ENCODE measurements at places on chromosomes 1 and 21.

DNA sequence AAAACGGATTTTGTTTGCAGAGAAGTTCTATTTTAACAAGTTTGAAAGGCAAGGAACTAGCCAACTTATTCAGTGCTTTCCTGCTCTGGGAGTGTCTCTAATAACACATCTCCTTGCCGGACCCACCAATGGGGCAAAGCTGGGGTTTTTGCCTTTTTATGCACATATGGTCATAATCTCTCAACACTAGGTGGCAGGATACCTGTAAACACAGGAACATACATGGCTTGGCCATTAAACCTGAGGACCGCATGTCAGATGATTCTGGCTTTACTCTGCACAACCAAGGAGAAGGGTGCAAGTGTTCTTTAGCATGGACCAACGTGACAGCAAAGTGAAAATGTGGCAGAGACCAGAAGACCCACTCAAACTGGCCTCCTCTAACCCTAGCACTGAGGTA lies 4.9 kb downstream of the TMEM9 start:
- no peak for DNase-seq

- no peak for DNase-seq
Observed at GRCh38 chr1:236089046-236089773, 24.3 kb upstream of the NID1 start.

- no peak for DNase-seq
Observed at GRCh38 chr1:155942578-155943141, 1.2 kb downstream of the RXFP4 start.

GRCh38 chr1:156680056-156680455 lies 2.8 kb upstream of the NES start:
- DNase-seq: no peak

- DNase-seq: no peak
Observed at GRCh38 chr1:165884009-165884689, 56.7 kb downstream of the UCK2 start.

GRCh38 chr1:46749404-46749803 lies 30.5 kb upstream of the EFCAB14 start:
- DNase-seq: no peak

DNA sequence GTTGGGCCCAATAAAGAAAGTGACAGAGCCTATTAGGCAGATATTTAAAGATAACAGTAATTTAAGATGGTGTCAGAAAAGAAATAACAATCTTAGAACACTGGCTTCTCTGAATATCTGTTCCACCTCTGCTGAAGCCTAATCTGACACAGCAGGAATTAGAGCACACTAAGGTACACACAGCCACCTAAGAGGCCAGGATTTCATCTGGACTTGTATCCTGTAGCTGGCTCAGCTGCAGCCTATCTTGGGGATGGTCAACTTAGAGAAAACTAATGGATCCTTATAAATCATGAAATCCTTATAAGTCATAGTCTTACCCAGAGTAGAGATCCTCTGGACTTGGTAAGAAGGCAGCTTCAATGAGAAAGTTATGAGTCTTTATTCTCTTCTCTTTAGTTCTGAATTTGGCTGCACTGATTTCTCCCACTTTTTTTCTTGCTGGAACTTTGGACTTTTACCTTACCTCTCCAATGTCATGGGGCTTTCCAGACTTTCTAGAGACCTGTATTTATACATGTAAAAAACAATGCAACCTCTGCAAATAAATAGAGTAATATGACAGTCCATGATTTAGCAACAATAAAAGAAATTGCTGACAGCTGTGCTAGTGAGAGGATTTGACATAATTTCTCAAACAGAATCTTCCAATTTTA lies at the start of gene GBP7:
Gene GBP7, minus strand, starts transcription at position 403 of the 656 bp plus-strand sequence. CDS start 4,068 bp downstream, outside the sequence.
- no peak for DNase-seq

- DNase-seq: peak; percentile 78
Observed at GRCh38 chr1:17109892-17110554, 9.2 kb downstream of the PADI2 start.

DNA sequence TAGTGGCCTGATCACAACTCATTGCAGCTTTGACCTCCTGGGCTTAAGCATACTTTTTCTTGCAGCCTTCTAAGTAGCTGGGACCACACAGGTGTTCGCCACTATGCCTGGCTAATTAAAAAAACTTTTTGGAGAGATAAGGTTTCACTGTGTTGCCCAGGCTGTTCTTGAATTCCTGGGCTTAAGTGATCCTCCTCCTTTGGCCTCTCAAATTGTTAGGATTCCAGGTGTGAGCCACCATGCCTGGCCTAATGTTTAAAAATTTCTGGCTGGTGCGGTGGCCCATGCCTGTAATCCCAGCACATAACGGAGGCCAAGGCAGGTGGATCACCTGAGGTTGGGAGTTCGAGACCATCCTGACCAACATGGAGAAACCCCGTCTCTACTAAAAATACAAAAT lies 24.4 kb downstream of the YTHDF2 start:
- DNase-seq: no peak

DNA sequence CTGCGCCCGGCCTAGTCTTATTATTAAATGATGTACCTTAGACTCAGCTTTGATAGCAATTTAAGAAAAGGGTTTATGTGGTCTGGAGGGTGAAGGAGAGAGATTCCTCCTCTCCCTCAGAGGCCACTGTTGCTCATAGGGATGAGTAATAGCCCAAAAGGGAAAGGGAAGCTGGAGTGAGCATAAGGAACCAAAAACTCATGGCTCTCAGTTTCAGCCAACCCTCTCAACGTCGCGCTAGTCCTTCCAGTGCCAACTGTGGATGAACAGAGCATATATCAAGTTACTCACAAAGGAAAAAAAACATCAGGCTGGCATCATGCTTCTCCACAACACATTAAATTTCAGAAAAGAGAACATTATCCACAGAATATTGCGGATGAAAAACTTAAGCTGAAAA lies 8.3 kb upstream of the GPR89B start:
- DNase-seq: no peak

DNA sequence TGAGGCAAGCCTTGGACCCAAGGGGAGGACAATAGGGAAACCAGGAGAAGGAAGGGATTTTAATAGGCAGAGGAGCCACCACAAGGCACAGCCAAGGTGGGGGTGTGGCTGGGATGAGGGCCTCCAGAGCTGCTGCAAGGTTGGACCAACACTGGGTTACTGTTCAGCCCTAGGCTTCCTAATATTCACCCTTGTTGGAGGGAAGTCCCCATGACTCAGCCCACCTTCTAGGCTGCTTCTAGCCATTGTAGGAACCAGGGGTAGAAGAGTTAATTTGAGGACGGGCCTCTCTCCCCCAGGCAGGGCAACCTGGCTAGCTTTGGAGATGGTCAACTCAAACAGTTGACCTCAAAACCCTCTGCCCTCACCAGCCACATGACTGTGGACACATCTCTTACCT lies 59.5 kb downstream of the KCNN3 start:
- no peak for DNase-seq
